Fibroblast of skin of left quadriceps (primary cell): ENCODE measurements at places on chromosomes 1 and 21.

GRCh38 chr1:165045902-165046301 is 310.6 kb downstream of the LMX1A start:
- no peak for DNase-seq

DNA sequence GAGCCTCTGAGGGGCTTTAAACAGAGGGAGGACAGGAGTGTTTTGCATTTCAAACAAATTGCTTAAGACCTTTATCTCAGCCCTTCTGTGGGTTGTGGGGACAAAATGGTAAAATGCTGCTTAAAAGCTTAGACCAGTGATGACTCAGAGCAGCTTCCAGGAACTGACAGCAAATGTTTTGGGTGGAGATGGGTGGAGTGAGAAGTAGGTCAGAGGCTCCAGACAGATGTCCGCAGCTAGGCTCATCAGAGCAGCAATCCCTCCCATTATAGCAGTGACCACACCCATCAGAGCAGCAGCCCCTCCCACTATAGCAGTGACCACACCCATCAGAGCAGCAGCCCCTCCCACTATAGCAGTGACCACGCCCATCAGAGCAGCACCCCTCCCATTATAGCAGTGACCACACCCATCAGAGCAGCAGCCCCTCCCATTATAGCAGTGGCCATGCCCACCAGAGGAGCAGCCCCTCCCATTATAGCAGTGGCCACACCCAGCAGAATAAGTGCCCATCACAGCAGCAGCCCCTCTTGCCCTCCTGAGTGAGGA is 532.2 kb downstream of the MATN1 start:
- peak; percentile 13 for DNase-seq

- no peak for DNase-seq
Observed at GRCh38 chr1:46554597-46555381, 3.3 kb upstream of the KNCN start.

- peak; percentile 49 for DNase-seq
Observed at GRCh38 chr1:160097911-160098851, at the start of gene IGSF8. IGSF8 (minus strand) TSS chr1:160098619; CDS start chr1:160098472, 147 bp downstream.

DNA sequence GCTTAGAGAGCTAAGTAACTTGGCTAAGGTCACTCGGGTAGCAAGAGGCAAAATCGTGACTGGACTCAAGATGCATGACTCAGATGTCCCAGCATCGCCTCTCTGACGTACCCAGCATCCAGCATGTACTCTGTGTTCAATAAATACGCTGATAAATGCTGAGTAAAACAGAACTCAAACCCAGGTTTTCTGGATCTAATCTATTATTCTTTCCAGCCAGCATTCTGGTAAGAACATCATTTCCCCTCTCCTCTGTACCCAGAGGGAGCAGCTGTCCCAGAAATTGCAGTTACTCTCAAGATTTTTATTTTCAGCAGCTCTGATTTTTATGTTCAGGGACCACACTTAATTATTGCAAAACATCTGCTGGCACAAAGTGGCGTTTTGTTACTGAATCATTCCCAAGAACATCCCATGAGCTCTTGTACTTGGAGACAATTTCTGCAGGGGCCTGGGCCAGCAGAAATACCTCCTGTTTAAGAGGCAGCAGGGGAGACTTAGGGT is 249.0 kb downstream of the PRDM2 start:
- no peak for DNase-seq

- no peak for DNase-seq
Observed at GRCh38 chr21:39317134-39318090, 4.0 kb upstream of the BRWD1 start.

- DNase-seq: no peak
Observed at GRCh38 chr21:42384156-42384945, 11.5 kb downstream of the TMPRSS3 start.
